Activated T-helper 1 cell treated with anti-CD3 and anti-CD28 coated beads, Interleukin-2, amount 50 U/mL, for 16 hours (primary cell): ENCODE measurements at places on chromosomes 4 and X.

- no peak for DNase-seq
These were observed 317.3 kb upstream of the F9 start for GRCh38 chrX:139213241-139213709.

DNA sequence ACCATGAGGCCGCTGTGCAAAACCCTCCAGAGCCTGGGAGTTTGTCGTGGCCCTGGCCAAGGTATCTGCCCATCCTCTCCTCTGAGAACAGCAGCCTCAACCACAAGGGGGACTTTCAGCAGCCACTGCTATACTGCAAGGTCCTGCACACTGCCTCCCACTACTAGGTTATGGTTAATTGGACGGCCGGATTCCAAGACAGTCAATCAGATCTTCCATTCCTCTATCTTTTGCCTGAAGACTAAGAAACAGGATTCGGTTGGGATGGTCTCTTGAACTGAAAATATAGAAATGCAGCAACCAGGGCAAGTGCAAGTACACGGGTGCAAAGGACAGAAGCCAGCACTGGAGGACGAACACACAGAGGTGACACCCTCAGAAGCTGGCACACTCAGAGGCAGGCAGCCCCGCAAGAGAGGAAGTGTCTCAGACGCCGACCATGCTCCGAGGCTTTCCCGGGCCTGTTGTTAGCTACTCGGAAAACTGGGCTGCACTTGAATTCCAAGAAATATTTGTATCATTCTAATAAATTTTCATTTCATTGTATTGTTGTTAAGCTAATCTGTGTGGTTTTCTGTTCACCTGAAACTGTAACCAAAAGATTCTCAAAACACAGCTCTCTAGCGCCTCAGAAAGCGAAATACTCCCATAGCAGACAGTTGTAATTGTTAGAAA lies 63.3 kb downstream of the AFAP1 start:
- DNase-seq = no peak

GRCh38 chr4:110710070-110710469 lies 87.2 kb upstream of the PITX2 start:
- DNase-seq = no peak

DNA sequence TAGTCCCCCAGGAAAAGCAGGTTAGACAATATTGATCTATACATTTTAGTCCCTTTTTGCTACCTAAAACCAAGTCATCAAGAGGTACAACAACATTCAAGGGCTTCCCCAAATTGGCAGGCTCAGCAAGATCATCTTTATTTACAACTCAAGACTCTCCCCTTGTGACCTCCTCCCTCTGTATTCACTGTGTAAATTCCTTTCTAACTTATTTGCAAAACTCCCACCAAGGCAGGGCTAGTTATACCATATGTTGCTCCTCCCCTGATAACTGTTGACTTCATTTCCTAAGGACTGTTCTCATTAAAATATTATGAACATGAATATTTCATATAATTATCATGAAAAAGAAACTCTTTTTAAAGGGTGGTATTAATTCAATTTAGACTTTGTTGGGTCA lies 275.6 kb downstream of the DTHD1 start:
- DNase-seq = no peak

DNA sequence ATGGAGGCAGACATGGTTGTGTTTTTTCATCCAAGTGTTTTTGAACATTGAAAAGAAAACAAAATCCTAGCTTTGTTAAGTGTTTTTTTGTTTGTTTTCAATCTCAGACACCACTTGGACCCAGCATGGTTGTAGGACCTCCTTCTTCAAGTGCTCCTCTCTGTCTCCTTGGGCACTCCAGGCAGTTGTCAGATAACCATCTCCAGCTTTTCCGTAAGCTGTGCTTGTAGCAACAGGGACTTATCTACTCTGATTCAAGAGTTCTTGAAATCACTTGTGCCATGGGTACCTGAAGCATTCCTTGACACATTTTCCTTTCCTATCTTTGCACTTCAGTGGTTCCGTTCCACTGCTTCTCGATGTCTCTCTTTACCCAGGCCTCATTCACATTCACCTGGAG lies 334.9 kb upstream of the DDX53 start:
- no peak for DNase-seq

- no peak for DNase-seq
These were observed 627 bp upstream of the FAT4 start for GRCh38 chr4:125313989-125314667.
